ENCODE measurements at places on chromosomes 7 and 10. TPM values are rescaled to one million over a fixed set of nuclear protein-coding genes. Genes with fewer than 3 reads are reported as not detected.
A peak's percentile ranks its signal among the peaks of the same experiment; 100 is the strongest.

The LRCH4 gene
- total RNA-seq: 19.4 TPM

GRCh38 chr10:3902054-3902808, 117.2 kb upstream of the KLF6 start:
- no peak for DNase-seq

The OLAH gene
- total RNA-seq: not detected

The ASB10 gene
- not detected for total RNA-seq

The PTN gene
- 0.37 TPM for total RNA-seq

GRCh38 chr10:112280205-112280921, 2.8 kb upstream of the TECTB start:
- DNase-seq: no peak

- DNase-seq: peak; percentile 37
Measured at GRCh38 chr10:76303682-76304316, 872.4 kb downstream of the LRMDA start.

- no peak for DNase-seq
Measured at GRCh38 chr10:22977751-22978150, 49.9 kb downstream of the ARMC3 start.

DNA sequence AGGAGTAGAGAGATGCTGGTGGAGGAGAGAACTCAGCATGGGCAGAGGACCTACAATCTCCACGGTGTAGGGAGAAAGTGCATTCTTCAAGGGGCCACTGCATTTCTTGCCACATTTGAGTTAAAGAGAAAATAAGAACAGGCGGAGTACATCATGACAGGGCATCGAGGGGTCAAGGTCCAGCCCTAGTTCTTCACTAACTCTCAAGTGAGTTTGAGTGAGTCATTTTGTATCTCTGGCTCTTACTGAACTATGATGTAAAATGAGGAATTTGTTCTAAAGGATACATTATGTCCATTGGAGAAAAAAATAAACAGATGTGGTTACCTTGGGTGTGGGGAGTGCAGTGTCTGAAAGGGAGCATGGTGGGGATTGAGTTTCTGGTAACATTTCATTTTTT, 182.9 kb downstream of the XPNPEP1 start:
- DNase-seq: no peak

DNA sequence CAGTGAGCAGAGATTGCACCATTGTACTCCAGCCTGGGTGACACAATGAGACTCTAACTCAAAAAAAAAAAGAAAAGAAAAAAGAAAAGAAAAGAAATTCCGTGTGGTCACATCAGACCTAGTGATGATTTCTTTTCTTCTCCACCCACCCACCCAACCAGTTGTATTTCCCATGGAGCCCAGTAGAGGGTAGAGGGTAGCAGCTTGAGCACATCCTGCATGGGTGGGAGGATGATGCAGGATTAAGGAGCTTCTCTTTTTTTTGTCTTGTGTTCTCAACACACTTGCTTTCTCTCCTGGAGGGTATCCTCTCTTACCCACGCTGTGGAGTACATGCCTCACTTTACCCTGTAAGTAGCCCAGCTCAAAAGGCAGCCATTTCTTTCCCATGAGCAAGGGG, 118.6 kb upstream of the CARD11 start:
- no peak for DNase-seq

GRCh38 chr10:84340187-84340586, 11.8 kb downstream of the CCSER2 start:
- DNase-seq: no peak

DNA sequence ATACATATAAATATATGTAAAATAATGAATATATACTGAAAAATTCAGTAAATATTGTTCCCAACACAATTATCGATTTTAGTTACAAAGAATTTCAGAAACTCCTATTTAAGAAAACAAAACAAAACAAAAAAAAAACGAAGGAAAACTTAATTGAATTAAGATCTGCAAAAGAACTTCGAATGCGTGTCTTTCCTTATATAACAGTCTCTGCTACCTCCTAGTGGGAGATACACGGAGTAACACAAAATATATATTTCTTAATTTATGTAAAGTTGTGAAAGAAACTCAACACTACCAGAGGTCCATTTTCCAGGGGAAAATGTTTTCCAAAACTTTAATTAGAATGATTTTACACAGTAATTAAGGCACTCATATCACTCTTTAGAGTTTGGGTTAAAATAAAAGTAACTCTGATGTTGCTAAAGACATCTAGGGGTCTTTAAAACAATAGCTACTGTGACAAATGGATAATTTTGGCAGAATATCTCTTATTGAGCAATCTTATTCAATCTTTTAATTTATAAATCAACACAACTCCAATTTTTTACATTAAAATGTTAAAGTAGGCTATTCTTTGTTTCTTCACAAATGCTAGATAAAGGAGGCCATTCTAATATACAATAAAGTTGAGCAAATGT, 41.6 kb downstream of the NEBL start:
- no peak for DNase-seq

The UBTD1 gene
- 4.2 TPM for total RNA-seq

- no peak for DNase-seq
Measured at GRCh38 chr10:132679217-132679595, 106.7 kb downstream of the NKX6-2 start.

The NODAL gene
- not detected for total RNA-seq

DNA sequence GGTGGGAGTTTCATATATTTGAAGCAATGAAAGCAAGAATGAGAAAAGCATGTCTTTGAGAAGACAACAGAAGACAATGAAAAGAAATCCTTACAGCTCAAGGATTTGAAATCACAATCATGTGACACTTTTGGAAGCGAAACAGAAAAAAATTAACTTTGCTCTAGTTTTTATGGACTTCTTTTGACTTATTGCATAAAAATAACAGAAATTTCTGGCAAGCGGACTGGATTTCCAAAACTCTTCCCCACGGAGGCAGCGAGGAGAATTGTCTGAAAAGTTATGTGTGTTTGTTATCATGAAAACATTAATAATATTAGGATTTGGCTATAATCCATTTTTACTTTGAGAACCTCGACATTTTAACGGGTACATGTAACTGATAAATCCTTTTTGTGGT, 223.3 kb downstream of the LRMDA start:
- no peak for DNase-seq

The INTS15 gene
- total RNA-seq: 13.7 TPM

DNA sequence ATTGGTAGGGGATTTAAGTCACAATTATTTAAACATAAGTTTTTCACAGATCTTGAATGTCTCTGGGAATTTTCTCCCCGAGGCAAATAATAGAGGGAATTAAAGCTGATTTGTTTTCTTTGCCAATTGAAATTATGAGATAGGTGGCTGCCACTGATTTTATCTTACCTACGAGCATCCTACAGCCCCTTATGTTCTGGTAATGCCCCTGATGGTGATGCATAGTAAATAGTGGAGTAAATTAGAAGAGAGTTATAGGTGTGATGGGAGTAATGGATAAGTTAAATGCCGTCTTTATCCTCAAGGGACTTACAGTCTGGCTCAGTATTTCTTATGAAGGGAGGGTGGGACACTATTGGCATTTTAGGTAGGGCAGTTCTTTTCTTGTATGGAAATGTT, 58.1 kb downstream of the HDAC9 start:
- no peak for DNase-seq

- DNase-seq: no peak
Measured at GRCh38 chr10:47056247-47056510, 145.0 kb downstream of the PTPN20 start.

- peak; percentile 92 for DNase-seq
Measured at GRCh38 chr7:100465702-100466311, 1.7 kb upstream of the SPACDR start.

GRCh38 chr7:94741179-94741578, 85.2 kb upstream of the SGCE start:
- DNase-seq: no peak

- DNase-seq: no peak
Measured at GRCh38 chr7:146424084-146424483, 307.5 kb downstream of the CNTNAP2 start.

- no peak for DNase-seq
Measured at GRCh38 chr10:84008878-84009277, 130.4 kb upstream of the GHITM start.

The MYOZ1 gene
- total RNA-seq: not detected

The TEX36 gene
- not detected for total RNA-seq

The LIPM gene
- not detected for total RNA-seq

DNA sequence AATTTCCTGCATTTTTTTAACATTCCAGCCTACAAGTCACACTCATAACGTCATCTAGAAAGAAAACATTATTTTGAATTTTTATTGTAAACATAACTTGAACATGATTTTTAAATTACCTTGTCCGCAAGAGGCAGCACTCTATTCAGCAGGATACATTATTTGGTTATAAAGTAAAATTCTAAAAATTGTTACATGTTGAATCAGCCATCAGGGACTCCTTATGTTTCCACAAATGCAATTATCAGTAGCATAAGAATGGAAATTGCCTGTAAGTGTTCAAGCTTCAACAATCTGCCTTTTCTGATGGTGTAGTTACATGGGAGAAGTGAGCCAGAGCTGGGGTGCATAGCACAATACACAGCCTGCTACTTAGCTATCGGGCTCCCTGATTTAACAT, 97.5 kb downstream of the ZNF365 start:
- DNase-seq: no peak

DNA sequence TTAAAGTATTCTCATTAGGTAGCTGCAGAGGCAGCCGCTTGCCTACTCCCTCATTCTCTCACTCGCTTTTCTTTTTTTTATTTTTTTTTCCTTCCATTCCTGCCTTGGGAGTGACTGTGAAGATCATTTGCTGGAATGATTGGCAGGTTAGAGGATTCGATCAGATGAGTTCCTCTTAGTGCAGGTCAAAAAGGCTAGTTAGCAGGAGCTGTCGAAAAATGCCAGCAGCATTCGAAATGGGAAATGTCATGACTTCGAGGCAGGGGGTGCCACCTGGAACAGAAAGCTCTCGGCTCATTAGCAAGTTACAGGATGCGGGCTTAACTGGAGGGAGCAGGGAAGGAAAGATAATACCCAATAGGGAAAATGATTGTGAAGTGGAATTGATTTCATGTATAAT, 137.5 kb upstream of the FZD1 start:
- no peak for DNase-seq

GRCh38 chr7:7681936-7682329, 36.5 kb downstream of the RPA3 start:
- no peak for DNase-seq

The CALML3 gene
- total RNA-seq: not detected

GRCh38 chr10:79093658-79094411, 25.1 kb downstream of the ZMIZ1 start:
- peak; percentile 85 for DNase-seq

DNA sequence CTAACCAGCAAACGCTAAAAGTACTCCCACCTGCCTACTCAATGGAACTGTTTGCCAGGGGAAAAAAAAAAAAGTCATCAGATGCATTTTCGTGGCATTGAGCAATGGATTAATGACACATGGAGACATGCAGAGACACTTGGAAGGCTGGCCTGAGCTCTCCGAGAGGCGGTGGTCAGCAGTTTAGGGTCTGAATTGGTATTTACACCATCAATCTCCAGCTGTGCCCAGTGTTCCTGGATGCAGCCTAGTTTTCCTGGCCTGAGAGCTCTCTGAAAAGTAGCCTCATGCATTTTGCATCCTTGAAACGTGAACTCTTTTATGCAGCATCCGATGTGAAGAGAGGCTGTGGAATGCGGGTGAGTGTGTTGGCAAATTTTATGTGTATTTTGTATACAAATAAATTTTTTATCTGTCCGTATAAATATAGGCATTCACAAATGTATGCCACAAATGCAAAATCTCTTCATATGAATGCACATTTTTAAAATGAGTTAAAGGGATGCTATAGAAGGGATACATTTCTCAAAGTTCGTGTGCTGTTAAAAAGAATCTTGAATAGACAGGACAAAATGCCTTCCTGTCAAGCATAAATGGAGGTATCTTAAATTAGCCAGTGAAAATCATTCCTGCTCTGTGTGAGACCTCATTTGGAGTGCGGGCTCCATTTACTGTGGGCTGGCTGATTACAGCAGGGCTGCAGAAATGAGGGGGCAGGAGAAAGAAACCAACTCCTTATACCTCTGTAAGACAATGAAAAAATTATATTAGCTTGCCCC, 137.7 kb upstream of the PFKP start:
- DNase-seq: no peak

The PRLHR gene
- 0.63 TPM for total RNA-seq

- no peak for DNase-seq
Measured at GRCh38 chr10:53536322-53536721, 763.7 kb upstream of the MBL2 start.

GRCh38 chr7:155361346-155361680, 63.6 kb downstream of the INSIG1 start:
- peak; percentile 32 for DNase-seq

The FAM25G gene
- total RNA-seq: not detected

DNA sequence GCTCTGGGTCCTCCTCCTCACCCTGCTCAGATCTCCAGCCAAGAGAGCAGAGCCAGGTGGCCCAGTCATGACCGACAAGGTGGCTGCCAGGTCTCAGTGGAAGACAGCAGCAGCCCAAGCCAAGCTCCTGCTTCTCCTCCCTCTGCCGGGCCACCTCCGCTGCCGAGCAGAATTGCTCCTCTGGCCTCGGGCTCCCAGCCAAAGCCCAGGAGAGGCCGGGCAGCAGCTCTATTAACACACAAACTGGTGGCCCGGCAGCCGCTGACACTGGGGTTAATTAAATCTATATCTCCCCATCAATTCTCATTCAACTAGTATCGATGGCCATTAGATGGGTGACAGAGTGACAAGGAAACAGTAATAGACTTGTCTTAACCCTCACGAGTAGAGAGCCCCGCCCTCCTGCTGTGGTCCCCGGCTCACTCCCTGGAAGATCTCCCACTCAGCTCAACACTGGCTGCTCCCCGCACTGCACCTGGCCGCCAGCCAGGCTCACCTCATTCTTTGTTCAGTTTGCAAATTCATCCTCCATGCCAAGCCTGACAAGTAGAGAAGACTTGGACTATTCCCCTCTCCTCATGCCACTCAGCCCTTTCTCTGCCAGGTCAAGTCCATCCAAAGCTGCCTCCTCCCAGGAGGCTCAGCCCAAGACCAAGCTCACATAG, 74.1 kb upstream of the UNC5B start:
- no peak for DNase-seq

The LEP gene
- total RNA-seq: 1.1 TPM

GRCh38 chr7:150753826-150754603, 16.8 kb downstream of the GIMAP5 start:
- DNase-seq: no peak

DNA sequence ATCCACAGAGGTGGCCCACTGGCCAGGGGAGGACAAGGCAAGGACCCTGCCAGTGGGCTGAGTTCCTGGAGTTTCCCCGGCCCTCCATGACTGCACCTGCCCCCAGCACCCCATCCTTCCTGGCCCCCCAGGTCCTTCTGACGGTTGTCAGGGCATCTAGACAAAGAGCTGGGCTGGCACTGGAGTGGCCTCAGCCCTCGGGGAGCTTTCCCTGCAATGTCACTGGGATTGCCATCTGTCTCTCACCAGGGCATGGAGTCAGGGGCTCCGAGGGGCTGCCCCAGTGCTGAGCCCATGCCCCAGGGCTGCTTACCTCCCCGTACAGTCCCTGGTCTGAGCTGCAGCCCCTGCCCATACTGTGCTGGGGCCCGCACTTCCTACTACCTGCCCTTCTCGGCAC, 446.5 kb upstream of the MKI67 start:
- no peak for DNase-seq

All from pancreas (tissue), 10 donors.